ENCODE measurements at places on chromosomes 2 and 18.

DNA sequence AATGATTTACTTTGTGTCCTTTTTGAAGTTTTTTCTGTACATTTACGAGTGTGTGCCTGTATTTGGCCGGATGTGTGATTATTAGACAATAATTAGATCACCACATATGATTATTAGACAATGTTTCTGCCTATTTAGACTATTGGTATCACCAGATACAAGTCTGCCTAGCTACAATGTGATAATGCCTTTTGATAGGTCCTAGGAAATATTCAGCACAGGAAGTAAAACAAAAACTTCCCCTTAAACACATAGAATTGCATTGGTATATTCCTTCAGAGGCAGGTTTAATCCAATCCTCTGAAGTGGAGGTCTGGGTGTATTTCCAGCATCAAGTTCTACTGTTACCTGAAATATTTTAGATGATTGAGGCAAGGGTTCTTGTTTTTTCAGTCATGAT is 275.1 kb downstream of the TGIF1 start:
- peaks cover 2% of the 10 kb centered on the region for H3K4me1 ChIP-seq
- H3K27ac ChIP-seq, result no peak overlapping the region
- no peaks in the 10 kb centered on the region for H3K36me3 ChIP-seq
- no peak overlapping the region for H3K4me3 ChIP-seq
- no peaks in the 10 kb centered on the region for H3K27me3 ChIP-seq
- no peak for DNase-seq

- no peak for DNase-seq
- H3K27me3 ChIP-seq, result no peaks in the 10 kb centered on the region
- no peak overlapping the region for H3K27ac ChIP-seq
- no peak overlapping the region for H3K4me3 ChIP-seq
Observed at GRCh38 chr2:236656721-236657120, 87.1 kb downstream of the ACKR3 start.

GRCh38 chr2:235595422-235596010 is 101.7 kb downstream of the AGAP1 start:
- no peaks in the 10 kb centered on the region for H3K36me3 ChIP-seq
- no peak overlapping the region for H3K27ac ChIP-seq
- no peak overlapping the region for H3K4me3 ChIP-seq
- H3K4me1 ChIP-seq, result no peaks in the 10 kb centered on the region

- peaks cover 16% of the 10 kb centered on the region for H3K36me3 ChIP-seq
- no peaks in the 10 kb centered on the region for H3K4me1 ChIP-seq
- DNase-seq, result no peak
- no peak overlapping the region for H3K27ac ChIP-seq
- H3K4me3 ChIP-seq, result no peak overlapping the region
- H3K27me3 ChIP-seq, result no peaks in the 10 kb centered on the region
Observed at GRCh38 chr18:2913398-2914005, 66.7 kb downstream of the EMILIN2 start.

DNA sequence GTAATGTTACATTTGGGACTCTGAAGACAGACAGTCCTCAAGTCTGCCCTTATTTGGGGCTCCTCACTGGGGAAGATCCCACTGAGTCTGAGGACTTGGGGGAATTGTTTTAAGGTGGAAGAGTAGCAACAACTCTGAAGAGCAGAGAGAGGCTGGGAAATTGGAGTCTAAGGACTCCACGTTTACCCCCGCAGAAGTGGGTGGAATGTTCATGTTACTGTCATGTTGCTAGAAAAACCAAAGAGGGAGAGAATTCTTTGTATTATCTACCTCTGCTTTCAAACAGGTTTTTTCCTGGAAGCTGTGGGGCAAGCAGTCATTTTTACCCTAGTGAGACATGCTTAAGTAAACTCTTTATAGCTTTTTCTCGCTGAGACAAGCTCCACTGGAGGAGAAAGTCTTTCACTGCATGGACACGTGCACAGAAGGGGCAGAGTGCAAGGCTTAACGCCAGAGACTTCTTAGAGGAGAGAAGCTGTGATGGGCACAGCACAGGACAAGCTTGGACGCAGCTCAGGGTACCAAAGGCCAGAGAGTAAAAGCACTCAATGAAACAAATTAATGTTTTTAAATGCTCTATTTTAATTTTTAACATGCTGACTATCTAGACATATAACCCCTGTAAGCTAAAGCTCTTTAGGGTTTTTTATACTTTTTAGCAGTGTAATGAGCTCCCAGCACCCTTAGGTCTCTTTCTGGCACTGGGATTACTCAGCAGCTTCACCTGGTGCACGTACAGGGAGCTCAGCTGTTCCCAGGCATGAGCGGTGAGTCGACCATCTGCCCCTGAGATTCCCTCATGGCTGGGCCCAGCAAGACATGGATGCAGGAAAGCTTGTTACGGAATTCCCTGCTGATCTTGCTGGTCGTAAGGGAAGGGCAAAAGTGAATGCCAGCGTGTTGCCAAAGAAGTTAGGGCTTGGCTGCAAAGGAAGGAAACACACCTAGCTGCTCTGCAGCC is 54.5 kb upstream of the BIN1 start:
- no peaks in the 10 kb centered on the region for H3K27me3 ChIP-seq
- no peak overlapping the region for H3K27ac ChIP-seq
- peaks cover 2% of the 10 kb centered on the region for H3K4me1 ChIP-seq
- no peaks in the 10 kb centered on the region for H3K36me3 ChIP-seq
- no peak for DNase-seq

DNA sequence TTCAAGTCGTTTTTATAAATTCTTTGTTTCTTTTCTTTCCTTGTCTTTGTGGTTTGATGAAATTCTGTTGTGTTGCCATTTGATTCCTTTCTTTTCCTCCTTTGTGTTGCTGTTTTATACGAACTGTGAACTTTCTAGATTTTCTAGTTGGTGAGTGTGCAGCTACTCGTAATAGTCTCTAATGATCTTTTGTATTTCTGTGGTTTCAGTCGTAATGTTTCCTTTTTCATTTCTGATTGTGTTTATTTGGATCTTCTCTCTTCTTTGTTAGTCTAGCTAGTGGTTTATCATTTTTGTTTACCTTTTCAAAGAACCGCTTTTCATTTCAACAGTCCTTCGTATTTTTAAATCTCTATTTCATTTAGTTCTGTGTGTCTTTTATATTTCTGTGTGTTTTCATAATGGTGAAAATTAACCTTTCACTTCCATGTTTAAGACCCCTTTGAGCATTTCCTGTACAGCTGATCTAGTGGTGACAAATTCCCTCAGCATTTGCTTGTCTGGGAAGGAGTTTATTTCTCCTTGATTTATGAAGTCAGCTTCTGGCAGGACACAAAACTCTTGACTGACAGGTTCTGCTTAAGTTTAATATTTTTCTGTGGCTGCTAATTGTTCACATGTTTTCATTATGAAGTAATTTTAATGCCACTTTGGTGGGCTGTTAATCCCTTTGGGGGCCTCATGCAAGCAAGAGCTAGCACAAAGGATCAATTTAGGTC is 16.2 kb upstream of the MALT1 start:
- DNase-seq, result no peak
- H3K4me3 ChIP-seq, result no peak overlapping the region
- no peak overlapping the region for H3K27ac ChIP-seq

- H3K27ac ChIP-seq, result no peak overlapping the region
- H3K4me1 ChIP-seq, result no peaks in the 10 kb centered on the region
- no peak overlapping the region for H3K4me3 ChIP-seq
- no peak for DNase-seq
Observed at GRCh38 chr2:240174496-240174895, 34.0 kb upstream of the OTOS start.

DNA sequence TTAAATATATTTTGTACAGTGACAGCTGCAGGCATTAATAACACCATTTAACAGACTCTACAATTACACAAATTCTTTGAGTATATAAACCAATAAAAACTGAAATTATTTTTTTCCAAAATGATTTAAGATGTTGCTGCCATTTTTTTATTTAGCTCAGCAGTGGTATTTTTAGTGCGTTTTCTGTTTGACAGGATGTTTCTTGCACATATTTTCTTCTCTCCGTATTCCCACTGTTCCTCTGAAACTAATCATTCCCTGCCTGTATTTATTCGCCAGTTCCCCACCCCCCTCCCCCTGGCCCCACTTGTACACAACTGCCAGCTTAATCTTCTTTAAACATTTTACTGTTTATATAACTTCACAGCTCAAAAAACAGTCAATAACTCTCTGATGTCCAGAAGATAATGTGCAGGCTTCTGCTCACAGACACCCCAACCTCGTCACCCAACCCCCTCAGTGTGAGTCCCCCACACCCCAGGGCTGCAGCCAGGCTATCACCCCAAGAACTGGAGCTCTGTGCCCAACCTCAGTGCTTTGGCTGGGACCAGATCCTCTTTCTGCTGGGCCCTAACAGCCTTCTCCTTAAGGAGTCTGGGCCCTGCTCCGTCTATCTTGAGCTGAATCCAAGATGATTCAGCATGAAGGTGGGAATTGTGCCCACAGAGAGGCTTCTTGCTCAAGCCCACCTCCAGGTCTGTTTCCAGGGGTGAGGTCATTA is 41.6 kb upstream of the MAP4K4 start:
- no peaks in the 10 kb centered on the region for H3K4me1 ChIP-seq
- H3K4me3 ChIP-seq, result no peak overlapping the region
- no peaks in the 10 kb centered on the region for H3K36me3 ChIP-seq
- no peak overlapping the region for H3K27ac ChIP-seq

- no peaks in the 10 kb centered on the region for H3K36me3 ChIP-seq
- no peaks in the 10 kb centered on the region for H3K4me1 ChIP-seq
- H3K27me3 ChIP-seq, result no peaks in the 10 kb centered on the region
- H3K4me3 ChIP-seq, result no peak overlapping the region
- no peak overlapping the region for H3K27ac ChIP-seq
- DNase-seq, result no peak
Observed at GRCh38 chr2:20242727-20243377, 17.9 kb upstream of the SDC1 start.

- no peaks in the 10 kb centered on the region for H3K36me3 ChIP-seq
- no peak for DNase-seq
- no peak overlapping the region for H3K27ac ChIP-seq
- no peak overlapping the region for H3K4me3 ChIP-seq
- no peaks in the 10 kb centered on the region for H3K4me1 ChIP-seq
Observed at GRCh38 chr18:43692099-43692690, 414.9 kb upstream of the SYT4 start.

GRCh38 chr2:231666171-231667095 is 41.9 kb upstream of the PTMA start:
- peaks cover 13% of the 10 kb centered on the region for H3K4me1 ChIP-seq
- DNase-seq, result no peak
- H3K36me3 ChIP-seq, result no peaks in the 10 kb centered on the region
- peak overlapping the region; percentile 8 for H3K4me3 ChIP-seq

GRCh38 chr2:23602116-23602515 is 217.1 kb downstream of the KLHL29 start:
- DNase-seq, result no peak
- peaks cover 3% of the 10 kb centered on the region for H3K4me1 ChIP-seq
- H3K4me3 ChIP-seq, result no peak overlapping the region
